ENCODE measurements at places on chromosomes 12 and 14.
A peak's percentile ranks its signal among the peaks of the same experiment; 100 is the strongest.

DNA sequence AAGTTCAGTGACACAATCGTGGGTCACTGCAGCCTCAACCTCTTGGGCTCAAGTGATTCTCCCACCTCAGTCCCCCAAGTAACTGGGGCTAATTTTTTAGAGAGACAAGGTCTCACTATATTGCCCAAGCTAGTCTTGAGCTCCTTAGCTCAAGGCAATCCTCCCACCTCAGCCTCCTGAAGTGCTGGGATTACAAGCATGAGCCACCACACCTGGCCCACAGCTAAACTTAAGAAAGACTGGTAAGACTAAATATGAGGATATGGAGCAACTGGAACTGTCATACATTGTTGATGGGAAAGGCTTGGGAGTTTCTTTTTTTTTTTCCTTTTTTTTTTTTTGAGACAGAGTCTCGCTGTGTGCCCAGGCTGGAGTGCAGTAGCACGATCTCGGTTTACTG is 34.0 kb downstream of the VRTN start:
- DNase-seq, result no peak

- no peak for DNase-seq
These were observed 70.7 kb upstream of the DDX11 start for GRCh38 chr12:31002999-31003398.

DNA sequence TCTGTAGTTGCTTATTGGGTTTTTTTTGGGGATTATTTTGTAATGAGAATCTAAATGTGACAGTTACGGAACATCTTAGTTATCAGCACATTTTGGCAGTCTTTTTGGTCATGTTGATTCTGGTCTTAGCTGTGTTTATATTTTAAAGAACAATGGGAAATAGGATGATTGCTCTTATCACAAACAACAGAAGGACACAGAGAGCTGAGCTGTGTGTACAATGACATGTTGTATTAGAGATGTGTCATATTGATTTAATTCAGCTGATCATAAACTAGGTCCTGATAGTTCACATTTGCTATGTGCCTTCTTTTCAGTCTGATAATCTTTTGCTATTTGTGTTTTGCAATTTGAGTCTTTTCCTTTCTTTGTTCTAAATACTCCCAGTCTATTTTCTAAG is 781.7 kb downstream of the TRHDE start:
- DNase-seq, result no peak

GRCh38 chr14:24240110-24240918 is 2.1 kb downstream of the TINF2 start:
- no peak for DNase-seq

DNA sequence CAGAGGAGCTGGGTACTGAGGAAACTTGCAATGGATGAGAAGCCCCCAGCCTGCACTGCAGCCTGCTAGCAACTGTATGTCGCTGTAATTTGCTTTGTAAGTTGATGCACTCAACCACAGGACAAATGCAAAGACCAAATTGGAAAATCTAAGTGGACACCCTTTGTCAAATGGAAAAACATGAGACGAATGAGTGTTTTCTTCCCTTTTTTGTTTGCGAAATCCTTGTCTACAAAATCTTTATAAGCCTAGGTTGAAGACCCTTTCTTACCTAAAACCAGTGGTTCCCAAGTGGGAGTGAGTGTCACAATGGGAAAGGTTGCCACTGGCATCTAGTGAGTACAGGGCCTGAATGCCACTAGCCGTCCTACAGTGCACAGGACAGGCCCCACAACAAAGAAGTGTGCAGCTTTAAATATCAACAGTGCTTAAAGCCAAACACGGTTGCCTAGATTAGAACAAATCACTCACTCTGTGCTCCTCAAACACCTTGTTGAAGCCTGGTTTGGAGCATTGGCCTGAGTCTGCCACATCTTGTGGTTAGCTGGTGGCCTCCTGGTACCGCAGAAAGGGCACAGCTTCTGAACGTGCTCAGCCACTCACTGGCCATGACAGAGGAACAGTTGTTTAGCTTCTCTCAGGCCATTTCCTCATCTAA is 7.6 kb upstream of the VASH1 start:
- DNase-seq, result no peak

DNA sequence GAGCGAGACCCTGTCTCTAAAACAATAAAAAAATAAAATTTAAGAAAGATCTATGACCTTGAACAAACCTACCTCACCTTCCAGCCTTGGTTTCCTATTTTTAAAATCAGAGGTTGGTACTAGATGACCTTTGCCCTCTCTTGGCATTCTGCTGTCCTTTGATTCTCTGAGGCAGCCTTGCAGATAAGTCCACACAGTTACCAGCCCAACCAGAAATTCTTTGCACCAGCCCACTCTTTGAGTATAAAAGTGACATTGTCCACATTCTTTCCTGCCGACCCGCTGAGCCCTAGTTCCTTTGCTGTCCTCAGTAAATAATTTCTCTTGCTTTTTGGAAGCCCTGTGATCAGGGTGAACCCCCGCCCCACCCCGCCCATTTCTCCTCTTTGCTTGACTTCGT is 150.4 kb downstream of the PHETA1 start:
- DNase-seq, result no peak

- no peak for DNase-seq
These were observed 67.8 kb upstream of the EGLN3 start for GRCh38 chr14:34018564-34019244.

GRCh38 chr12:124541322-124541721 is 26.1 kb downstream of the NCOR2 start:
- DNase-seq, result no peak

GRCh38 chr12:67112586-67112985 is 156.6 kb upstream of the CAND1 start:
- no peak for DNase-seq

DNA sequence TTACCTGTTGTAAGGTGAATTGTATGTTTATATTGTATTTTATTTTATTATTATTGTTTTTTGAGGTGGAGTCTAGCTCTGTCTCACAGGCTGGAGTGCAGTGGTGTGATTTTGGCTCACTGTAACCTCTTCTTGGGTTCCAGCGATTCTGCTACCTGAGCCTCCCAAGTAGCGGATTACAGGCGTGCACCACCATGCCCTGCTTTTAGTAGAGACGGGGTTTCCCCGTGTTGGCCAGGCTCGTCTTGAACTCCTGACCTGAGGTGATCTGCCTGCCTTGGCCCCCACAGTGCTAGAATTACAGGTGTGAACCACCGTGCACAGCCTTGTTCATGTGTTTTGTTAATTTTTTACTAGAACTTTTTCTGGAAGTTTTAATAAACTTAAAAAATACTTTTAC is 3.8 kb downstream of the ATF7IP start:
- no peak for DNase-seq

DNA sequence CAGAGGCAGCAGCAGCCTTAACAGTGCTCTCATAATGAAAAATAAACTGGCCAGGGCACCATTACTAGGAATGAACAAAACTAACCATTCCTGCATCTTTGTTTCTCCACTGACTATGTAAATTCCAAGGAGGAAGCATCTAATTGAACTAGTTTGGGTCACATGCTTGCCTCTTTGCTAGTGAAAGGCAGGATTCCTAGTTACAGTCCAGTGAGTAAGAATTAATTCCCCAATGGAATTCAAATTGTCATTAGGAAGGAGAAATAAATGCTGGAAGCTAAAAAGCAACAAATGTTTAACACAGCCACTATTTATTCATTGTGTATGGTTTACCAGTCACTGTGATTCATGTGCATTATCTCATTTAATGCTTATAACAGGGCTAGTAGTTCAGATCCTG is 316.0 kb downstream of the CCDC91 start:
- peak; percentile 63 for DNase-seq

DNA sequence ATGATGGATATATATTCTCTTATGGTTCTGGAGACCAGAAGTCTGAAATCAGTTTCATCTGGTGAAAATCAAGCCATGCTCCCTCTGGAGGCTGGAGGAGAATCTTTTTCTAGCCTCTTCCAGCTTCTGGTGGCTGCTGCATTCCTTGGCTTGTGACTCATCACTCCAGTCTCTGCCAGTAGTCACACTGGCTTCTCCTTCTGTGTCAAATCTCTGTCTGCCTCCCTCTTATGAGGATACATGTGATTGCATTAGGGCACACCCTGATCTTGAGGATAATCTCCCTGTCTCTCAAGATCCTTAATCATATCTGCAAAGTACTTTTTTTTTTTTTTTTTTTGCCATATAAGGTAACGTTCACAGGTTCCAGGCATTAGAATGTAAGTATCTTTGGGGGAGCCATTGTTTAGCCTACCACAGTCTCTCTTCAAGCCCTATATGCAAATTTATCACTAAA is 17.7 kb downstream of the DNAL1 start:
- peak; percentile 97 for DNase-seq

GRCh38 chr12:23803540-23803939 is 145.9 kb downstream of the SOX5 start:
- no peak for DNase-seq

DNA sequence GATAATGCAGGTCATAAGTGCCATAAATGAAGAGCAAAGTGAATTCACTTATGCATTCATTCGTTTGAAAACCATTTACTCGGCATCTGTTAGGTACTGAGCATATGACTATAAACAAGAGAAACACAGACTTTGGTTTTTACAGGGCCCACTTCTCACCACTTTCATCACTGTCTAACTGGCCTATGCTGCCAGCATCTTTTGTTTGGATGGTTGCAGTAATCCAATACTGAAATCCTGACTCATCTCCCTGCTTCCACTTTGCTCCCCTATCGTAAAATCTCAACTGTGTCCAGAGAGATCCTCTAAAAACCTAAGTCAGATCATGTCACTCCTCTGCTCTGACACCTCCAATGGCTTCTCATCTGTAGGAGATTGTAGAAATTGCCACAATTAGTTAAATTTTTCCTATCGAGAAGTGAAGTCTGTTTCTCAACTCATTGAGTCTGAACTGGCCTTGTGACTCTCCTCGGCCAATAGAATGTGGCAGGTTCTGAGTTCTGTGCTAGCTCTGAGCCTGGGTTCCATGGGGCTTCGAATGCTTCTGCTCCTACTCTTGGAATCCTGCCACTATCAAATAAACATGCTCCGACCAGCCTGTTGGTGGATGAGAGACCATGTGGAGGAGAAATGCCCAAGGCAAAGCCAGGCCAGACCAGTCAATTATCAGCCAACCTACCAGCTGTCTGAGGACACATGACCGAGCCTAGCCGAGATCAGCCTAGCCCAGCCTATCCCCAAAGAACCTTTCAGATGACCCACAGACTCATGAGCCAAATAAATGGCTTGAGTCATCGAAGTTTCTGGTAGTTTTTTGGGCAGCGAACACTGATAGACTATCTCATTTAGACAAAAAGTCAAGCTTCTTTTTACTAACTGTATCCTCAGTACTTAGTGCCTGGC is 2.2 kb upstream of the BATF start:
- DNase-seq, result peak; percentile 56

GRCh38 chr12:2268471-2269286 is 215.9 kb downstream of the CACNA1C start:
- DNase-seq, result peak; percentile 97

GRCh38 chr14:91173221-91173670 is 59.4 kb downstream of the DGLUCY start:
- peak; percentile 78 for DNase-seq

GRCh38 chr12:68786929-68787328 is 21.0 kb upstream of the MDM2 start:
- peak; percentile 7 for DNase-seq

DNA sequence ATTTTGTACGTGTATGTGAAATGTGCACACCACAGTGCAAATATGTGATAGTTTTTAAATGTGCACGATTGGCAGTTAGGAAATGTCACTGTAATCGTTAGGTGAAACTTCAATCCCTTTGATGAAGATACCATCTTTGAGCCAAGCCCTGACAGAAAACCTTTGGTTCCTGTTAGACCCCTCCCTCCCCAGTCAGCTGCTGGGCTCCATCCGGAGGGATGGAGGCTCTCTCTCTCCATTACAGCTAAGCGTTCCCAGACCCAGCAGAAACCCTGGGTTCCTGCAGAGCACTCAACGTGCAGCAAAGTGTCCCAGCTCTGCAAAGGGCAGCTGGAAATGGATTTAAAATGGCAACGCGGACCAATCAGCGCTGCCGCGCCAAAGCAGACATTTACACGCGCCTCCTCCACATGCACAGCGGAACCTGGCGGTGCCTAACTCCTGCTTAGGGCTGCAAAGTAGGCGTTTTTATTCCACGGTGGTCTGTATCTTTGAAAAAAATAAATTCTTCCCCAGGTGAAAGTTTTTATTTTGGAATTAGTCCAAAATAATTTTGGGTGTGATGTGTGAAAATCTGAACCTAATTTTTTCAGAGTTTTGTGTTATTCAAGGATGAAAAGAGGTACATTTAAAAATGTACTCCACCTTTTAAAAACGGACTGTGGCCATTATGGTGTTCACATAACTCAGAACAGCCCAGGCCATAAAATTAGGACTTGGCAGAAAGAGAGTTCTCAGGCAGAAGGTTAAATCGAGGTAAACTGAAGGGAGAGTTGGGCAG is 1.4 kb upstream of the HMGA2 start:
- peak; percentile 81 for DNase-seq

GRCh38 chr12:51751661-51752060 is 96.9 kb downstream of the FIGNL2 start:
- DNase-seq, result no peak

DNA sequence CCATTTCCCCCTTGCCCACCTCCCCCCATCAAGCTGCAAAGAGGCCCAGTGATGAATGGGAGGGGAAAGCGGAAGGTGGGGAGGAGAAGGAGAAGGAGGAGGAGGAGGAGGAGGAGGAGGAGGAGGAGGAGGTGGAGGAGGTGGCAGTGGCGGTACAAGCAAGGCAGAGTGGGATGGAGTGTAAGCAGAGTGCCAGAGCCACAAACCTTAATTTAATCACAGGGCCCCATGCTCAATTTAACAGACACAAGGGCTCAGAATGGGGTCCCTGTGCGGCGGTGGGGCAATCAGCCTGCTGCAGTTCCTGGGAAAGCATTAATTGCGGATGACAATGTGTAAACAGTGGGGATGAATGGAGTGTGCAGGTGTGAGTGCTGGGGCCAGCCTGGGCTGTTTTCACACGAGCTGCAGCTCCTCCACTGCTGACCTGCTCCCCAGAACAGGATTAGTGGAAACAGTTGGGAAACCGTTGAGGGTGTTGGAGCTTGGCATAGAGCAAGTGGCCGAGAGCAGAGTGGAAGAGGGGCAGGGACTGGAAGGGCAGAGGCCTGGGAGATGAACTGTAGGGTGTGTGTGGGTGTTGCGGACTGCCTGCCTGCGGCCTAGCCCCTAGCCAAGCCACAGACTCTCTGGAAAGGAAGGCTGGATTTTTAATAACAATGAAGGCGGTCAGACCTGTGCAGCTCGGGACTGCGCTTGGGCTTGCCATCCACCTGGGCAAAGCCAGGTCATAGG is 36.4 kb upstream of the SMOC1 start:
- no peak for DNase-seq

DNA sequence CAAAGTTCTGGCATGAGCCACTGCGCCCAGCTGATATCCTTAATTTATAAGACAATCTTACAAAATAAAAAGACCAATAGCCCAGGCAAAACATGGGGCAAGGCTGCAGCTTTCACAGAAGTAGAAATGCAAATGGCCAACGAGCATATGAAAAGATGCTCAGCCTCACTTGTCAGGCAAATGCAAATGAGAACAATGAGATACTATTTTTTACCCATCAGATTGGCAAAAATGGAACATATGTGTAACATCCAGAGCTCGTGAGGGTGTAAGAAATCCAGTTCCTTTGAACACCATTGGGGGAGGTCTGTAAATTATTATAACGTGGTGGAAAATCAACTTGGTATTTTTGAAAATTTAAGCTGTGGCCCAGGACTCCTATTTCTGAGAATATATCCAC is 14.6 kb downstream of the MAP1LC3B2 start:
- DNase-seq, result no peak

Data from EH (cell line).